Stimulated activated CD8-positive, alpha-beta memory T cell treated with anti-CD3 and anti-CD28 coated beads, Interleukin-4, amount 100 ng/mL, for 4 hours (primary cell): ENCODE measurements at places on chromosomes 2 and 18.

DNA sequence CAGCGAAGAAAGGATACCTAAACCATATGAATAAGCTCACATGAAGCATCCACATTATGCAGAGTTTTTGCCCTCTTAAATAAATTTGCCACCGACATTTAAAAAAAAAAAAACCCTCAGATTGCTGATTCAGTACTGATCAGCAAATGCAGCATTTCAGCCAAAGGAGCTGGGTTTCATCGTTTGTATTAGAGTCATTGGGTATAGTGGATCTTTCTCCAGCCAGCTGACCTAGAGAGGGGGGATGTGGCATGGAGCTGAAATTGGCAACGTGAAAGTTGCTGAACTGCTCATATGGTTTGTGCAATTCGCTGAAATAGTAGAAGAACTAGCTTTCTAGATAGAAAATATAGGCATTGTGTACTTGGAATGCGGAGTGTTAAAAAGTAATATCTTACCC is 73.5 kb upstream of the ZNF397 start:
- no peak for DNase-seq

- no peak for DNase-seq
These were observed 55.2 kb downstream of the KIF5C start for GRCh38 chr2:148930046-148930775.

GRCh38 chr2:100064592-100065428 is 77.6 kb downstream of the AFF3 start:
- no peak for DNase-seq

DNA sequence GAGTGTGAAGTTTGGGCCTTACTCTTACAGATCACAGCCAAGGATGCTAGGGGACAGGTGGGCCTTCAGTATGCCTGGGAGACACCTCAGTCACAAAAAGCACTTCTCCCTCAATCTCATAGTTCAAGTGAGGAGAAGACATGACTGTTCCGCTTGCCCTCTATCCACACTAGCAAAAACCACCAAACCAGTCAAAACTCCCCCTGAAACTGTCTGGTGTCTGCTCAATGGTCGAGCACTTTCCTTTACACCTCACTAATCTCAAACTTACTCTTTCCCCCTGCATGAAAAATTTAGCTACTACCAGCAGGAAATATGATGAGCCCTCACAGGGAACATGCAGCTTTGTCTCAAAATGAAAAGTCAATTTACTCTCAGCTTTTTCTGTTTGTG is 232.2 kb downstream of the TRIB2 start:
- DNase-seq = no peak

GRCh38 chr2:155023674-155024073 is 325.2 kb downstream of the KCNJ3 start:
- no peak for DNase-seq

DNA sequence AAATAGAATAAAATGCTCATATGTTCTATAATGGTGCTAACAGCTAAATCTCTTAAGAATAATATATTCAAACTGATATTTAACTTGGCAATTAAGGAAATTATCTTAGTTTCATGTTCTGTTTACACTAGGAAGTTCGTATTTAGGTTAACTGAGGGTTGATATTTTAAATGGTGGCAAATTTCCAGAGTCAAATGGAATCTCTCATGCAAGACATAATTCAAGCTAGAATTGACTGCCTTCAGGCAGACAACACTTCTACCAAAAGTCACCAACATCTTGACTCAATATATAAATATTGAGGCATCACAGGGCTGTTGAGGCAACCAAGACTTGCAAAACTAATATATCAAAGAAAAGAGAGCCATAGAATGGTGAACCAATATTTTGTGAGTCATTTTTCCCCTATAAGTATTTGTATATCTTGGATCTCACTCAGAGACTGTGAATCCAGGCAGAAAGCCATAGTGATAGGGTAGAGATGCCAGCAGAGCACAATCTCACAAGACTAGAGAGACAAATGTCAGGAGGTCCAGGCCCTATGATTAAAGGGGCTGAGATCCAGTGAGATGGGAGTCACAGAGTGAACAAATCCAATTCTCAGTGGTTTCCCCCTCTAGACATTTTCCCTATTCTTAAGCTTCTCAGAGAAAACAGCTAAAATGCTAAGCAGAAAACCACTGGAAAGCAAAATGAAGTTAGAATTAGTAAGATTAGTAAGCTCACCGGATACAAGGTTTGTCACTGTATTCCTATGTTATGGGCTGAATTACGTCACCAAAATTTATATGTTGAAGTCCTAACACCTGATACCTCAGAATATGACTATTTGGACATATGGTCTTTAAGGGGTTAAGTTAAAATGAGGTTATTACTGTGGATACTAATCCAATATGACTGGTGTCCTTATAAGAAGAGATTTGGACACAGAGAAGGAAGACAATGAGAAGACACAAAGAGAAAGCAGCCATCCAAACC is 358.2 kb upstream of the UBE2E3 start:
- no peak for DNase-seq

- no peak for DNase-seq
These were observed 164.7 kb downstream of the CCDC102B start for GRCh38 chr18:68962623-68963022.

GRCh38 chr2:38159191-38159590 is 83.2 kb upstream of the CYP1B1 start:
- DNase-seq = no peak

DNA sequence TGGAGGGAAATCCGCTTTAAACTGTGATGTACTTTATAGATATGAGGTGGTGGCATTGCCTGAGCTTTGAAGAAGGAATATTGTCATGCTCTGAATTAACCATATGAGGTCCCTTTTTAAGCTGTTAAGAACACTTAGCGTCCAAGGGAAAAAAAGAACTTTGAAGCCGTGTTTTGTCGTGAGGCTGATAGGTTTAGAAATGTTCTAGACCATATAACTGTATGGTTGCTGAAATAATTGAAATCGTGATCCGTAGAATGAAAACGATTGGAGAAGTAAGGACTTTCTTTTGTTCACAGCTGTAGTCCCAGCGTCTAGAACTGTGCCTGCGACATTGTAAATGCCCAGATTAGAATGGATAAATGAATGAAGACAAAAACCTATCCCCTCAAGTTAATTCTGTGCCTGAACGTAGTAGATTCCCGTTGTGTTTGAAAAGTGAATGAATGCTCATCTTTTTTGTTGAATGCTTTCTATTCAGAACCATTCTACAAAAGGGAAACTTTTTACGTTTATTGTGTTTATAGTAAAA is 1.5 kb downstream of the SMCHD1 start:
- no peak for DNase-seq

DNA sequence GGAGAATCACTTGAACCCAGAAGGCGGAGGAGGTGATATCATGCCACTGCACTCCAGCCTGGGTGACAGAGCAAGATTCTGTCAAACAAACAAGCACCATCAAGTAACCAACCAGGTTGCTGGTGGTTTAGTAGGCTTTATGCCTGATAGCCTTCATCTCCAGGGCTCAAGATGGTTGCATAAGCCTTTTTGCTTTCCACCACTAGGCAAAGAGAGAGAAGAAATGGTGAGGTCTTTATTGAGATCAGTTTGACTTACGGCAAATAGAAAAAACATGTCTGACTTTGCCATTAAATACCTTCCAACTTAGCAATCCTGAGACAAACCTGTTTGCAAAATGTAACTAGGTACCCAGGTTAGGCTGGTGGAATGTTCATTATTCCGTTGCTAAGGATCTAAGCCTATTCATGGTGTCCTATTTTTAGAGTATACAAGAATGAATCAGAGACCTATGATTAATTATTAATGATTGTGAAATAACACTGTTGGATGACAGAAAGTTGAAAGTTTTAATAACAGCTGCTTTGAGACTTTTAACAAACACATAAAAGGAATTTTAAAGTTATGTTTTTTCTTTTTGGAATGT is 53.5 kb upstream of the SLC38A11 start:
- DNase-seq = no peak

GRCh38 chr18:71998547-71999097 is 545.5 kb downstream of the CBLN2 start:
- DNase-seq = no peak

- DNase-seq = no peak
These were observed 104.2 kb downstream of the CCDC85A start for GRCh38 chr2:56287974-56288373.

DNA sequence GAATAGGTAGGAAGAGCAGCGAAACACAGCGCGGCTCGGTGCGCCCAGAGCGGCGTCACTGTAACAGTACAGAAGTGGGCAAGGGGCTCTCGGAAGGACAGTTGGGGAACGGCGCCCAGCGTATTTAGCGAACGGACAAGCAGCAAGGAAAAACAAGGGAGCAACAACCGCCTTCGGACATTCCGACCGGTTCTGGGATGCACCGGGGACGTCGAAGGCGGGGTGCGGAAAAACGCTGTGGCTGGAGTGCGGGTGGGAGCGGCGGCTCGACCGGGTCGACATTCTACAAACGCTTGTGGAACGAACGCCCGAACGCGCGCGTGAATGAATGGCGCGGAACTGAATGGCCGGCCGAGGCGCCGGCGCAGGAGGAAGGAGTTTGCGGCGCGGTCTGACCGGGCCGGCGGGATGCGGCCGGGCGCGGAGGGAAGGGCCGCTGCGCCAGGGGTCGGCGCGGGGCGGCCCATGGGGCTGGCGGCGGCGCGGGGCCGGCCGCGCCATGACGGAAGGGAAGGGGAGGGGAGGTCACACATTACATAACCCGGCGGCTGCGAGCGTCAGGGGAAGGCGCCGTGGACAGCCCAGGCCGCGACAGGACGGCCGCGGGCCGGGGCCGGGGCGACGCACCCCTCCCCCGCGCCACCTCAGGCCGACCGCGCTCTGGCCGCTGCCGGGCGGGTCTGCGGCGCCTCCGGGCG is 605 bp downstream of the REV1 start:
- no peak for DNase-seq

- no peak for DNase-seq
These were observed 86.6 kb downstream of the ANTXR1 start for GRCh38 chr2:69099541-69099940.

DNA sequence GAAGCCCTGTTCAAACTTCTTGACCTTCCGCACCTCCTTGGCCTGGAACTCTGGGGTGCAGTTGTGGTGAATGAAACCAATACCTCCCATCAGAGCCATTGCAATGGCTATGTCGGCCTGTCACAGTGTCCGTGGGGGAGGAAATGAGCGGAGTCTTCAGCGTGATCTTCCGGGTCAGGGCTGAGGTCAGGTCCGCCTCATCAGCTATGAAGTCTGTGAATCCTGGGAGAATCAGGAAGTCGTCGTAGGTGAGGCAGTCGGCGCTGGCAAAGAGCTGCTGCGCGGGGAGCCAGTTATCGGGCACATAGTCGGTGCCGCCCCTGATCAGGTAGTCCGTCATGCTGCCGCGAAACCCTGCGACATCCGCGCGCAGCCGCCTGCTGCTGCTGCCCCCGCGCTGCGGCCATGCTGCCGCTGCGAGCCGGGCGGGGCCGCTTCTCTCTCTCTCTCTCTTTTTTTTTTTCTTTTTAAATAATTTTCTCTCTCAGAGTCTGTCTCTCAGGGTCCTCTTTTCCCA is 154.1 kb upstream of the ZSWIM2 start:
- DNase-seq = no peak

DNA sequence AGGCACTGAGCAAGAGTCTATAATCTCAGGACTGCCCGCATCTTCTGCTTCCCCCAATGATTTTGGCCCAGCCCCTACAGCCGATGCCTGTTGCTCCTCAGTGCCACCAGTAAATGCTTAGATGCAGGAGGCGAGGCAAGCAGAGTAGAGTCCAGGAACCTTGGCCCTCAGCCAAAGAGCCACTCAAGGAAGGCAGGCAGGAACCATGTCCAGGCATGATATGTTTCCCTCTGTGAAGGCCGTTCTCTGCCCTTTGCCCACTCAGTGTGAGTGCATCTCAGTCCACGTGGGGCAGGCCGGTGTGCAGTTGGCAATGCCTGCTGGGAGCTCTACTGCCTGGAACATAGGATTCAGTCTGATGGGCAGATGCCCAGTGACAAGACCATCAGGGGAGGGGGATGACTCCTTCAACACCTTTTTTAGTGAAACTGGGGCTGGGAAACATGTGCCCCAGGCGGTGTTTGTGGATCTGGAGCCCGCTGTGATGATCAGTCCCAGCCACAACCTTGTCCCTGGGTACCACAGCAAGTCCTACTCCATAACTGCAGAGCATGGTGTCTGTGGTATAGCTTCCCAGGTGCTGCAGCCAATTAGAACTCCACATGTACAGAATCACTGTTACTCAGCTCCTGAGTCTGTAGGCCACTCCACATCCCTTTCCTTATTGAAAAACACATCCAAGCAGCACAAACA is 9.7 kb upstream of the DNAJB2 start:
- no peak for DNase-seq

GRCh38 chr2:18422432-18423165 is 137.9 kb downstream of the RDH14 start:
- no peak for DNase-seq

DNA sequence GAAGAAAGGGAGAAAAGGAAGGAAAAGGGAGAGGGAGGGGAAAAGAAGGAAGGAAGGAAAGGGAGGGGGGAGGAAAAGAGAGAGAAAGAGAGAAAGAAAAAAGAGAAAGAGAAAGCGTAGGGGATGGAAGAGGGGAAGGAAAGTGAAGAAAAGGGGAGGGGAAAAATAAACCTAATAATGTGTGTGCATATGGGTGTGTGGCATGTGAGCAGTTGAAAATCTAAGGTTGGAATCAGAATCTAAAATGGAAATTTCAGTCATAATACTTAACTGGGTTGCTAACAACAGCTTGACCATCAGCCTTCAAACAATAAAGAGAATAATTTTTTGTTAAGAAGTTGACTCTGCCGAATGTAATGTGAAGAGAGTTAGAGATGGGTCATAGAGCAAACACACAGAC is 407.9 kb upstream of the SLC14A2 start:
- no peak for DNase-seq

- no peak for DNase-seq
These were observed 26.2 kb upstream of the SPOPL start for GRCh38 chr2:138475277-138475776.

- DNase-seq = no peak
These were observed 30.2 kb downstream of the NYAP2 start for GRCh38 chr2:225429717-225430116.

DNA sequence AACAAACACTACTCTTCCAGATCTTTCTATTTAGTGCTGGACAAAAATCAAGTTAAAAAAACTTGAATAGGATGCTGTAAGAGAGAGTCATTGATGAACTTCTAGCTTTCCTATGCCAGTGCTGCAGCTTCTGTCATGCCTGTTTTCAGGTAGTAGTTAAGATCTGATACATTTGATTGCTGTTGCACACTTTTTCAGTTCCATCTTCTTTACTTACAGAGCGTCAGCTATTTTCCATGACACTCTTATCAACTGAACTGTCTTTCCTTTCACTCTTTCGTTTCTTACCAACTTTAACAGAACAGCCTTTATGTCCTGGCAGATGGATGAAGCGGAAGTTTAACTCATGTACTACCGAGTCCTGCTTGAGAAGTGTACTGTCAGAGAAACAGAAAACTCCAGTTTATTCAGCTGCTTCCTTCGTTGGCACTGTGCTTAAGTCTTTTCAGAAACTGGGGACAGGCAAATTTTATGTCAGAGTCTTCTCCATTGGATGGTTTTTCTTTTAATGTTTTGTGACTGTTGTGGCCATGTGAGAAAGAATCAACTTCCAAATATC is 145.9 kb upstream of the KLHL14 start:
- no peak for DNase-seq

GRCh38 chr2:173371023-173371422 is 16.4 kb downstream of the CDCA7 start:
- no peak for DNase-seq

DNA sequence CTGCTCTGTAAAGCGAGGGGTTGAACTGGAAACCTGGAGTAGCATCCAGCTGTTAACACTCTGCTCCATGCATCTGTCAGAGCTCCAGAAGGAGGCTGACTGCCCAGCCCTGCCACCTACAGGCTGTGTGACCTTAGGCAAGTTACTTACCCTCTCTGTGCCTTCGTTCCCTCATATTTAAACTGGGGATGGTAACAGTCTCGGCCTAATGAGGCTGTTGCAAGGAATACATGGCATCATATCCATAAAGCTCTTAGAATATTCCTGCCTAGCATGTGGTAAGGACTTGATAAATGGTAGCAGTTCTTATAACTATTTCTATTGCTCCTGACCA is 80.6 kb downstream of the LRRFIP1 start:
- DNase-seq = no peak
